ENCODE measurements at places on chromosomes 4 and X.

GRCh38 chrX:9339603-9340491, 125.0 kb upstream of the TBL1X start:
- peak; percentile 34 for DNase-seq

- DNase-seq: no peak
Observed at GRCh38 chr4:15040916-15041463, 38.7 kb downstream of the CPEB2 start.

GRCh38 chrX:350534-351323, 32.1 kb upstream of the GTPBP6 start:
- DNase-seq: no peak

- no peak for DNase-seq
Observed at GRCh38 chr4:55824865-55825264, 5.3 kb downstream of the EXOC1L start.

DNA sequence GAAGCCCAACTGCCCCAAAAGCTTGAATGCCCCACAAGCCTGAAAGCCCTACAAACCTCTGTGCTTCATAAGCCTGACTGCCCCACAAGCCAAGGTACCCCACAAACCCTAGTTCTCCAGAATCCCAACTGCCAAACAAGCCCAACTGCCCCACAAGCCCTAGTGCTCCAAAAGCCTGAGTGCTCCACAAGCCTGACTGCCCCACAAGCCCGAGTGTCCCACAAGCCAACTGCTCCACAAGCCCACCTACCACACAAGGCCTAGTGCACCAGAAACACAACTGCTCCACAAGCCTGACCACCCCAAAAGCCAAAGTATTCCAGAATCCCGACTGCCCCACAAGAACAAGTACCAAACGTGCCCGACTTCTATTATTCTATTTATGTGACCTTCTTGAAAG, 13.6 kb upstream of the HSFX3 start:
- DNase-seq: no peak

GRCh38 chrX:27336466-27337091, 126.6 kb downstream of the PPP4R3C start:
- peak; percentile 23 for DNase-seq

DNA sequence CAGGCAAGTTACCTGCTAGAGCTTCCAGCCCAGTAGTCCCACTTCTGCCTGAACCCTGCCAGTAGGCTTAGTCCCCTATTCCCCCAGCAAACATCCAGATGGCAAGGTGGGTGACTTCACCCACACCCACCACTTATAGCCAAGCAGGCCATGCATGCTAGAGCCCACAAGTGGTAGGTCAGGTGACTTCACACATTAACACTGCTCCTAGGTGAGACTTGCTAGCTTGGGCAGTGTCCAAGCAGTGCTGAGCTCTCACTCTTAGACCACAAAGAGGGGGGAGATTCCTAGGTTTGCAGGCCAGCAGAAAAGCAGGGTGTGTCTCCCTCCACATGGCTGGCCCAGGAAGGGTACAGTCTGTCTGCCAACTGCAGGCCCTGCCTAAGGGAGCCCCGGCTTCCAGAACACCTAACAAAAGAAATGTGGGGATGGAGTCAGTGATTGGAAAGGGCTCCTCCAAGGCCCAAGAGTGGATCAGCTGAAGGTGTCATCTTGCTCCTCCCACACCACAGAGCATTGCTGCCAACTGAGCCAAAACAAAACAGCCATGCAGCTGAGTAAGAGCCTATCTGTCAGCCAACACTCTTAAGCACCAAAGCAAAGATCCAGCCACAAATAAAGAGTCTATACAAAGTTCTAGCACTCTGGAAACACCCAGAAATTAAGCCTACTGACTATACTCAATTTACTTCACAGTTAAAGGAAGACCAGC, 158.1 kb upstream of the USP38 start:
- no peak for DNase-seq

GRCh38 chrX:8927066-8927635, 106.8 kb downstream of the FAM9B start:
- DNase-seq: no peak

- DNase-seq: no peak
Observed at GRCh38 chrX:1506916-1507315, 30.1 kb downstream of the P2RY8 start.

GRCh38 chr4:187357045-187357643, 633.5 kb upstream of the FAT1 start:
- peak; percentile 86 for DNase-seq

DNA sequence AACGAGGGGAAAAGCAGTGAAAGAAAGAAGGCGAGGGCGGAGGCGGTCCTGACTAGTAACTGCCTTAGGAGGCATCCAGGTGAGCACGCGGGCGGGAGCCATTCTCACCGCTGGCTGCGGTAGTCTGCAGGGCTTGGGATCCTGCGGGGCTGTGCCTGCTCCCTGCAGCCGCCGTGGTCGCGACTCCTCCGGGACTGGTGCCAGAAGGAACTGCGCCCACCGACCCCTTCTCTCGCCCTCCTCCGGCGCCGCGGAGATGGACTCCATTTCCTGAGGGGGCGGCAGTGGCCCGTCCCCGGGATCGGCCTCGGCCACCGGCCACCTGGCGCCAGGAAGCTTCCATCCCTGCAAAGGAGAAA, 543 bp downstream of the NFXL1 start:
- DNase-seq: peak; percentile 43

DNA sequence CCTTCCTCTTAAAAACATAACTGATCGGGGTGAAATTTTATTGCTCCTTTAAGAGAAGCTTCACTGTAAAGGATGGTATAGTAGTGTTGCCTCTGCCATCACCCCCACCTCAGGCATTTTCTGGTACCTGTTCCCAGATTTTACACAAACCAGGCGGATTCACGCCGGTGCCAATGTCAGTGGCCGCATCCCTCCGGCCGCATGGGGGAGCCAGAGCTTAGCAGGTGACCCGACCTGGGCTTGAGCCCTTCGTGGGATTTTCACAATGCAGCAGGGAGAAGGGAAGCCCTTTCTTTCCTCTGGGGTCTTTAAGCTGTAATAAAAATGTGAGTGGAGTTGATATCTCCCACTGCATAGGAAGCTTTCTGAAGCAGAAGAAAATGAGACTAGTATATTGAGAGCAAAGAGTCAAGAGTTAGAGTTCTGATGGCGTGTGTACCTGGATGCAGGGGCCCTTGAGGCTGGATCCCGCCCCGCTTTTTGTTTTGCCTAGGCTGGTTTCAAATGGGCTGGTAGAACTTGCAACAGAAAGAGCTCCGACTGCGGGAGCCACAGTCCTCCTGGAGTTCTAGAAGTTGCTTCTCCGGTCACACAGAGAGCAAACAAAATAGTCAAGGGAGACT, 59.4 kb downstream of the POLR2B start:
- DNase-seq: peak; percentile 44

- DNase-seq: no peak
Observed at GRCh38 chr4:74441744-74442143, 3.2 kb upstream of the AREG start.

DNA sequence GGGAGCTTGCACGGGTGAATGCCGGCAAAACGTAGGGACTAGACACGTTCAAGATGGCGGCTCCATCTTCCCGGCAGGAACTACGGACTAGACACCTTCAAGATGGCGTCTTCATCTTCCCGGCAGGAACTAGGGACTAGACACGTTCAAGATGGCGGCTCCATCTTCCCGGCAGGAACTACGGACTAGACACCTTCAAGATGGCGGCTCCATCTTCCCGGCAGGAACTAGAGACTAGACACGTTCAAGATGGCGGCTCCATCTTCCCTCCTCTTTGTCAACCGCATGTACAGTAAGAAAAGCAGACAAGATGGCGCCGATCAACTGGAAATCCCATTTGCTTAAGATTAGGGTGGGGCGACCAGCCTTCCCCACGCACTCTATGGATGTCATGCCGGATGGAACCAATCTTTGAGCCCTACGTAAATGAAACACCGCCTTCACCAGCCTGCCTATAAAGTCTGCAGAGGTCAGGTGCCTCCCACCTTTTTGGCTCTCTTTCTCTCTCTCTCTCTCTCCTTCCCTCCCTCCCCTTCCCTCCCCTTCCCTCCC, 222.4 kb downstream of the CRLF2 start:
- peak; percentile 97 for DNase-seq

DNA sequence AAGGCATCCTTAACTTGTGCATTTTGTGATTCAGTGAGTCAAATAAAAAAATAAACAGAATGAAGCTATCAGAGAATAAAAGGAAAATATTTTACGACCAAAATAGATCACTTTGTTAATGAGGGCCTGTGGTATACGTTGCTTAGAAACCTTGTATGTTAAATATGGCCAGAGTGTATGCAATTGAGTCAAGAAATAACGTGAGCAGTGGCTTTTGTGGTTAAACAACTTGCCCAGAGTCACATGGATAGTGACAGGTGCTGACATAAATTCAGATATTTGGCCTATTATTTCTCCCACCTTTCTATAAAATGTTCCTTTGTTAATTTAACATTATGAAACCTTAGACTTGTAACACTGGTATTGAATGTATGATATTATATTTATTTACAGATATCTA, 393.4 kb downstream of the PABPC4L start:
- no peak for DNase-seq
